Stimulated activated CD8-positive, alpha-beta memory T cell treated with anti-CD3 and anti-CD28 coated beads, Interleukin-7, amount 100 ng/mL, for 4 hours (primary cell): ENCODE measurements at places on chromosomes 6 and 20.

- DNase-seq = no peak
Measured at GRCh38 chr6:90874931-90875330, 288.1 kb upstream of the MAP3K7 start.

DNA sequence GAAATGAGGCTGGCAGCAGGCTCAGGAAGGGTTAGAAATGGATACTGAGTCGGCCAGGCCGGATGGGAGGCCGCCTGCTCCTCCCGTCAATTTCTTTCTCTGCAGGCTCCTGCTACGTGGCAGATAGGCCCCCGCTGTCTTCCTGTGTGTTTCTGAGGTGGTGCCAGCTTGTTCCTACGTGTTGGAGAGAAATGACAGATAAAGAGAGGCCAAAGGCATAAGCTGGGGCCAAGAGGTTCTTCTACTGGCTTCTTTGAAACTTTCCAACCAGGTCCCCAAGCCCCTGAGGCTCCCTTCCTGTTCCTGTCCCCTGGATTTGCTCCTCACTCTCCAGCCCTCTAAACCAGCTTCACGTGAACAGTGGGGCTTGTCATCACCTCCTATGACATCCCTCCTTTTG lies 76.8 kb downstream of the TCP11 start:
- DNase-seq = no peak

- DNase-seq = no peak
Measured at GRCh38 chr6:42190554-42191183, 4.1 kb downstream of the GUCA1B start.

DNA sequence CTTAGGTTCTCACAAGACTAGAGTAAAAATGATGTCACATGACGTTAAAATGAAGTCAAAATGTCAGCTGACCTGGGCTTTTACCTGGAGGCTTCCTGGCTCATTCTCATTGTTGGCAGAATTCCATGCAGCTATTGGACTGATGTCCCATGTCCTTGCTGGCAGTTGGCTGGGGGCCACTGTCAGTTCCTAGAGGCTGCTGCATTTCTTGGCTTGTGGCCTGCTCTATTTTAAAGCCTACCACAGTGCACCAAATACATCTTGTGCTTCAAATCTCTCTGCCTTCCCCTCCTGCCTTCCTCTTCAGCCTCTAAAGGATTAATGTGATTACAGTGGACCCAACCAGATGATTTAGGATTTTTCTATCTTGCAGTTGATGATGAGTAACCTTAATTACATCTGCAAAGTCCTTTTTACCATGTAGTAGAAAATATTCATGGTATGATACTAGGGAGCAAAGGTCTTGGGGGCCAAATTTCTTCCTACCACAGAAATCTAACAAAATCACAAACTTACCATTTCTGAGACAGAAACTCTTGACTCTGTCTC lies 81.9 kb downstream of the FIG4 start:
- no peak for DNase-seq

DNA sequence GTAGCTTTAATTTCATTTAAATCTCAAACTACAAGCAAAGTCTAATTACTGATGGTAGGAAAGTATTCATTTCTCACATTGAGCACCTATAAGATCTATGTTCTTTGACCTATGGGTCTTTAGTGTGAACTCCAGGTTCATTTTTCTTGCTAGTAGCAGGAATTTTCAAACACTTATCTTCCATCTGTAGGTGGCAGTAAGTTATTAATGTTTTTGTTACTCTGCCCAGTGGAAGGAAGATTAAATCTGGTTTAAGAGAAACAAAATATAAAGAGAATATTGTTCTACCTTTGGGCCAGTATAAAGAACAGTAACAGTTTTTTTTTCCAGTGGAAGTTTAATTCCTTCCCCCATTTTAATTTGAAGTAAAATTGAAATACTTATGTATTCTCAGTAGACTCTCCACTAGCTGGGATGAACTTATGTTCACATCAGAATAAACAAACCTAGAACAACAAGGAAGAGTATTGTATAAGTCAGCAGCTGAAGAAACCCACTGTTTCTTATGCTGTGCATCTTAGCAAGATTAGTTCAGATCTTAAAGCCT lies 328.2 kb downstream of the PHF3 start:
- no peak for DNase-seq

GRCh38 chr6:38755207-38755606 lies 40.1 kb downstream of the DNAH8 start:
- DNase-seq = no peak

DNA sequence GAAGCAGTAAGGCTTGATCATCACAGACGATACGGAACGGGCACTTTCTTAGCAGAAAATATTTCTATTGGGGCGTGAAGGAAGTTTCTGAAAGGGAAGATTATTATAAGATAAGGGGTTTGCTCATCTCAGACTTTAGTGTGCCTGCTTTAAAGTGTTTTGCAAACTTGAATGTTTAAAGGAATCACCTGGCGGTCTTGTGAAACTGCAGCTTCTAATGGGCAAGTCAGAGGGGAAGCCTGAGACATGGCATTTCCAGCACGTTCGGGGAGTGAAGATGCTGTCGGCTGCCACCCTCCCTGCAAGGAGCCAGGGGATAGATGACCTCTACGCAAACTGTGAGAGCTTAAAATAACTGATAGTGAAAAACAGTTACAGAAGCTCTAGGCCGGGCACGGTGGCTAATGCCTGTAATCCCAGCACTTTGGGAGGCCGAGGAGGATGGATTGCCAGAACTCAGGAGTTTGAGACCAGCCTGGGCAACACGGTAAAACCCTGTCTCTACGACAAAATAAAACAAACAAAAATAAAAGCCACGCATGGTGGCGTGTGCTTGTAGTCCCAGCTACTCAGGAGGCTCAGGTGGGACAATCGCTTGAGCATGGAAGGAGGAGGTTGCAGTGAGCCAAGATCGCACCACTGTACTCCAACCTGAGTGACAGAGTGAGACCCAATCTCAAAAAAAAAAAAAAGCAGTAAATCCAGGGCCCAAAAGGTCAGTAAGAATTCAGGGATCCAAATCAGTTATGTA lies 2.3 kb upstream of the KIF16B start:
- no peak for DNase-seq

- DNase-seq = no peak
Measured at GRCh38 chr6:146896062-146896813, 297.5 kb downstream of the ADGB start.

DNA sequence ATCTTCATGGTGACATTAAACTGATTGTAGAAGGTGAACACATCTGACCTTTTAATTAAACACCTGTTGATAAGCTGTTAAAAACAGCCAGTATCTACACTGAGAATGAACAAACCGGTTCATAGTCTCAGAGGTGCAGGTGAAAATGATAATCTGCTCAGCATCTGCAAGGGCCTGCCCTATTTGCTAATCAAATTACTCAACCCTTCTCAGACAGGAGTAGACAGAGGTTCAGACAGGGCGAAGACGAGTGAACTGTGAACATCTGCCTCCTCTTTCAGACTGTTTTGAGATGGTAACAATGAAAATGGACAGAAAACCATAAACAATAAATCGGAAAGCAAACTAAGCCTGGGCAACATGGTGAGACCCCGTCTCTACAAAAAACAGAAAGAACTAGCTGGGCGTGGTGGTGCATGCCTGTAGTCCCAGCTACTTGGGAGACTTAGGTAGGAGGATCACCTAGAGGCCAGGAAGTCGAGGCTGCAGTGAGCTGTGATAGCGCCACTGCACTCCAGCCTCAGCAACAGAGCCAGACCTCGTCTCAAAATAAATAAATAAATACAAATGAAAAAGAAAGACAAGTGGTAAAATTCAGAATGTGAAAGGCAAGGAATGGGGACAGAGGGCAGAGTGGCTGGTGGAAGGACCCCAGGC lies 55.9 kb downstream of the NINL start:
- no peak for DNase-seq

- DNase-seq = no peak
Measured at GRCh38 chr6:68638230-68638900, 3.3 kb downstream of the ADGRB3 start.

- no peak for DNase-seq
Measured at GRCh38 chr6:170522565-170523183, 30.4 kb downstream of the PSMB1 start.

DNA sequence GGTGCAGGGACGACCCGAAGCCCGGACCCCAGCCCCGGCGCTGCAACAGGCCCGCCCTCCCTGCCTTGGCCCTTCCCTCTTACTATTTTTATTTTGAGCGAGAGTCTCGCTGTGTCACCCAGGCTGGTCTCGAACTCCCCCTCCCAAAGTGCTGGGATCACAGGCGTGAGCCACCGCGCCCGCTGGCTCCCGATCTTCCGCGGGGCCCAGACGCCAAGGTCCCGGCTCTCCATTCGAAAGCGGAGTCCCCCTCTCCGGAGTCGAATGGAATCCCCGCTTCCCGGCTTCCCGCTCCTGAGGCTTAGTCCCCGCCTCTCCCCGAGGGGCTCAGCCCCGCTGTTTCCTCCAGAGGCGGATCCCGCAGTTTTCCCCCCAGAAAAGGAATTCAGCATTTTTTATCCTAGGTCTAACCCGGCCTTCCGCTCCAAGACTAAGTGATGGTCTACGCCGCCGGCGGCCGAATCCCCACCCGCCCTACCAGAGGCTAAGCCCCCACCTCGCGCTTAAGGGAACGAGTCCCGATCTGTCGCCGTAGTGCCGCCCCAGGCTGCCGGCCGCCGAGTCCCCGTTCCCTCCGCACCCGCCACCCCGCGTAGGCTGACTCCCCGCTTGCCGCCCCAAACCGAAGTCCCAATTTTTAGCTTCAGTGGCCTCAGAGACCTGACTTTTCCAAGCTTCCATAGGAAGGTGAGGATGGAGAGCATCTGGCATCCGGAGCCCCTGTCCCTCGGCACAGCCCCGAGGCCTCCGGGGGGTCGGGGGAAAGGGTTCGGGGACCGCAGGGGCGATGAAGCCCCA lies 11.5 kb upstream of the TMC2 start:
- no peak for DNase-seq

- no peak for DNase-seq
Measured at GRCh38 chr6:111494951-111495635, 12.1 kb upstream of the REV3L start.

GRCh38 chr6:64213697-64214096 lies 578.1 kb downstream of the PHF3 start:
- no peak for DNase-seq

DNA sequence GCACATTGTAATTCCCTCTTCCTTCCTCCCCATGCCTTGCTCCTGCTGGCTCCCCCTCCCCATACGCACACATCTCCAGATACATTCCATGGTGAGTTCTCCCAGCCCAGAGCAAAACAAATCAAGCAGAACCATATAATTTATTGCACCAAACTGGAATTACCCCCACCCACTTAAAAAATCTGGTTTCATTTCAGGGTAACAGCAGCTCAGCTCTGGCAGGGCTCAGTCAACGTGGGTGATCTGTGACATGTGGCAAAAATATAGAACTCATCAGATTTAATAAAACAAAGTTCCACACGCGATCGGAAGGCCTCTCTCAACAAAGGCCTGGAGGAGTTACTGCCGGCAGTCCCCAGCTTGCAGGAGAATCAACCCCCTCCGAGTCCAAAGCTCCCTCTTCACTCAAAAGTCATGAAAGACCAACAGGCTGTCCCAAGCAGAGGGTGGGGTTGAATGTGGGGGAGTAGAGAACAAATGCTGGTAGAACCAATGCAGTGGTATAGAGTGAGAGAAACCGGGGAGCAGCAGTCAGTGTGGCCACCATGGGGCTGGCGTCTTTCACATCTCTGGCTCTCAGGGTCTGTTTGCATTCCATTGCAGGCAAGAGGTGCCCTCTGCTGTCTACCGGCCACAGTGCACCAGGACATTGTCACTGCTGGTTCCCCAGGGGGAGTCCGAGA lies 323.3 kb upstream of the NT5E start:
- DNase-seq = no peak

DNA sequence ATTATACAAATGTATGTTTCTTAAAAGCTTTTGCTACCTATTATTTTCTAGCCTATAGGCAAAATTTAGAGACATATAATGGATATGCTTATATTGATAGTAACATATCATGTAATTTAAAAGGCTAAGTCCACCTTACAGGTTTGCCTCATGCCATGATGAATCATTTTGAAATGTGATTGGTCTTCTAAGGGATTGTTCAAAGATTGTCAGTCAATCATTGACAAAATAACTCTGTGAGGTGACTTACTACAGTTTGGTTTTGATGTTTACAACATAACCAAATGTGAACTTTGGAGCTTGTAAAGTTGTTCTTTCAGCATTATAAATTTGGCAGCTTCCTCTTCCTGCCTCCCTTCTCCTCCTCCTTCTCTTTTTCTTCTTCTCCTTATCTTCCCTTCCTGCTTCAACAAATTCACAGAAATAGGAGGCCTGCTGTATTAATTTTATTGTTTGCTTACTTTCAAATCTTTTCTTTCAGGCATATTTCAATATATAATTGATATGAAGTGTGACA lies 39.7 kb upstream of the ZFP64 start:
- DNase-seq = no peak

DNA sequence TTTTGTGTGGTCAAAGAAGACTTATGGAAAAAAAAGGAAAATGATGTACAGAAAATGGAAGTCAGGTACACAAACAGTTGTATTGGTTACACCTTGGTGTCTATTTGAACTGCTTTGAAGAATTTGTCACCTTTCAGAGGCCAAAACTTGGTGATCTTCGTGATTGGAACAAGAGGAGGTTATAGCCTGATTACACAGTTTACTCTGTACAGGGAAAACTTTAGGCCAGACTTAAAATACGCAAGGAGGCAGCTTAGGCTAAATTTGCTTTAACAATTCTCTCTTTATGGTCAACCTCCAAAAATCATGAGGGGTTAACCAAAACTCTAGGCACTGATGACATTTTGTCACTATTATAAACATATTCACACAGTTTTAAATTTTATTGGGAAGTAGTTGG lies 353.7 kb downstream of the PRKN start:
- no peak for DNase-seq

GRCh38 chr20:60976913-60977312 lies 275.1 kb upstream of the CDH4 start:
- DNase-seq = no peak

DNA sequence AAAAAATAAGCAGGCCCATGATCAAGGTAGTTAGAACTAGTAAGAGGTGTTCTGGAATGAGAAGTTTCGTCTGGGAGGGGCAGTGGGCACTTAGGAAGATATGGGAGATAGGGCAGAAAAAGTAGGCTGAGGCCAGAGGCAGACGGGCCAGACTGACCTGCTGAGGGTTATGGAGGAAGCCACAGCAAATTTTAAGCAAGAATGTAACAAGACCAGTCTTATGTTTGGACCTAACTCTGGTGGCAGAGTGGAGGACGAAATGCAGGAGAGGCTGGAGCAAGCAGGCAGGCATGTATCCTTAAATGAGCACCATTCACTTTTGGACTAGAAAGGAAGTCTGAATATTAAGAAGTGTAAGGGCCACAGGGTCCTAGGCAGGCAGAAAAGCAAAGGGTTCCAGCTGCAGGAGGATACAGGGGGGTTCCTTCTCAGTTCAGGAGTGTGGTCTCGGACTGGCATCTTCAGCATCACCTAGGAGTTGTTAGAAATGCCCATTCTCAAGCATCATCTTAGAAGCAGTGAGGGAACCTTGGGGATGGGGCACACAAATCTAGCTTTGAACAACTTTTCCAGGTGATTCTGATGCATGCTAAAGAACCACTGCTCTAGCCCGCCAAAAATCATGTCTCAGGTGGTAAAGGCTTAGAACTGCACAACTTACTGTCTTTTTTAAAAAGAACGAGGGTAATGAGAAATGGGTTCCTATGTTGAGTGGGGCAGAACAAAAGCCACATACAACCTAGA lies 1.7 kb upstream of the DSTN start:
- no peak for DNase-seq

- no peak for DNase-seq
Measured at GRCh38 chr6:142721215-142721920, 223.6 kb downstream of the HIVEP2 start.
